ENCODE measurements at places on chromosomes 1 and 21. TPM values are rescaled to one million over a fixed set of nuclear protein-coding genes. Genes with fewer than 3 reads are reported as not detected.

The RORC gene
- polyA plus RNA-seq, result 6.5 TPM

The FH gene
- polyA plus RNA-seq, result 59.3 TPM

The DHCR24 gene
- polyA plus RNA-seq, result 34.0 TPM

DNA sequence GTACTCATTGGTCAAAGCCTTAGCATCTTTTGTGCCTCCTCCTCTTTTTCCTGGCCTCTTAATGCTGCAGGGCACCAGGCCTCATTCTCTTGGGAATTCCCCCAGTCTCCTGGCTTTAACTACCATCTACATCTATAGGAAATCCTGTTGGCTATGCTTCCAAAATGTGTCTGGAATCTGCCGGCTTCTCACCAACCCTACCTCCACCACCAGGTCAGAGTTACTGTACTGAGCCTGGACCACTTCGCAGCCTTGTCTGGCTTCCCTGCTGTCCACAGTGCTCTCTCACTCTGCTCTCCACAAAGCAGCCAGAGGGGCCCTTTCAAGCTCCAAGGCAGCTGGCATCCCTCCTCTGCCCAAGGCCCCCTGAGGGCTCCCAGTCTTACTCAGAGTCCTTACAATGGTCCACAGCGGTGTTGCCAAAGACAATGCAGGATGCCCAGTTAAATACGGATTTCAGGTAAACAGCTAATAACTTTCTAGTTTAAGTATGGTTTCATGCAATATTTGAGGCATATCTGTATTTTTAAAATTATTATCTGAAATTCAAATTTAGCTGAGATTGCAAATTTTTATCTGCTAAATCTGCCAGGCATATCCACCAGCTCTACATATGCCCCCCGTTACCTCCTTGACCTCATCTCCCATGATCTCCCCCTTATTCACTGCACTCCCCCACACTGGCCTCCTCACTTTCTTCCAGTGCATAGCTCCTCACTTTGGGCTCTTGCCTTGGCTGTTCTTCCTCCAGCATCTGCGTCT lies 34.5 kb upstream of the FAM163A start:
- DNase-seq, result no peak

GRCh38 chr1:183730107-183730724 lies 74.7 kb upstream of the RGL1 start:
- DNase-seq, result no peak

The ITLN2 gene
- not detected for polyA plus RNA-seq

The COL24A1 gene
- polyA plus RNA-seq, result 27.0 TPM

- no peak for DNase-seq
These were observed 182.0 kb upstream of the SGIP1 start for GRCh38 chr1:66351913-66352312.

- no peak for DNase-seq
These were observed 24.9 kb downstream of the PPT1 start for GRCh38 chr1:40072142-40072541.
